ENCODE measurements at places on chromosomes 12 and 14.

- DNase-seq, result no peak
Measured at GRCh38 chr12:122842505-122843405, 7.5 kb downstream of the HIP1R start.

GRCh38 chr12:120225852-120226640 lies 25.1 kb upstream of the RPLP0 start:
- no peak for DNase-seq

GRCh38 chr12:30955214-30955613 lies 28.7 kb downstream of the TSPAN11 start:
- DNase-seq, result no peak

- no peak for DNase-seq
Measured at GRCh38 chr14:80944861-80945617, 3.5 kb upstream of the CEP128 start.

DNA sequence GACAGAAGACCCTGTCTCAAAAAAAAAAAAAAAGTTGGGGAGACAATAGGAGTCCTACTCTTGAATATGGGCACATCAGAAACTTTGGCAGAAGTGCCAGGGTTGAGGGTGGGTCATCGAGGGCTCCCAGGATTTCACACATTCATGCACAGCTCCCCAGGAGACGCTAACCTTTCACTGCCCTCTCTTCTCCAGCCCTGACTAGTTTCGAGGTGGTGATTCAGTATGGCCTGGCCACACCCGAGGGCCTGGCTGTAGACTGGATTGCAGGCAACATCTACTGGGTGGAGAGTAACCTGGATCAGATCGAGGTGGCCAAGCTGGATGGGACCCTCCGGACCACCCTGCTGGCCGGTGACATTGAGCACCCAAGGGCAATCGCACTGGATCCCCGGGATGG lies 29.4 kb upstream of the LRP1-AS start:
- DNase-seq, result peak; percentile 54

DNA sequence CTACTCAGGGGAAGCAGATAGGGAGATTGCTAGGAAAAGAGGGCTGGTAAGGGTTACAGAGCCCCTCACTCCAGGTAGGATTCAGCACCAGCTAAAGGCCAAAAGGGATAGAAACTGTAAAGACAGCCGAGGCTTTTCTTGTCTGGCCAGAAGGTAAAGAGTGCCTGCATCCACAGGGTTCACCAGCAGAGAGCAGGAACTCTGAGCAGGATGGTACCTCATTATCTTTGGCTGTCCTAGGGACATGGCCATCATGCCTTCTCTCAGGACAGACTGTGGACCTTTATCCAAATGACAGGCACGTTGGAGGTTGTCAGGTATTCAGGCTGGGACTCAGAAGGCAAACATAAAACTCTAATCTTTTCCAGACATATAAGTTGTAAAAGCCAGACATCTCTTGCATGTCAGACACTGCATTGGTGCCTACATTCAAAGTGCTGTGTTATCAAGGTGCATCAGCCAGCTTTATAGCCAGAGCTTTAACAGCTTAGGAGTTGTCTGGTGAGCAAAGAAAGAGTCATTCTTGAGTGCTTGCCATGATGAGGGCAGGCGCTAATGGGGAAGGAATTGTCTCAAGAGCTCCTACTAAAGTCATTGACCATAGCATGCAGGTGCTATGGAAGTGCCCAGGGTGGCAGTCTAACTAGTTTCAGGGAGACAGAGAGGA lies 89.5 kb downstream of the PELI2 start:
- DNase-seq, result no peak

GRCh38 chr12:6450869-6451347 lies 934 bp upstream of the TAPBPL start:
- DNase-seq, result no peak

DNA sequence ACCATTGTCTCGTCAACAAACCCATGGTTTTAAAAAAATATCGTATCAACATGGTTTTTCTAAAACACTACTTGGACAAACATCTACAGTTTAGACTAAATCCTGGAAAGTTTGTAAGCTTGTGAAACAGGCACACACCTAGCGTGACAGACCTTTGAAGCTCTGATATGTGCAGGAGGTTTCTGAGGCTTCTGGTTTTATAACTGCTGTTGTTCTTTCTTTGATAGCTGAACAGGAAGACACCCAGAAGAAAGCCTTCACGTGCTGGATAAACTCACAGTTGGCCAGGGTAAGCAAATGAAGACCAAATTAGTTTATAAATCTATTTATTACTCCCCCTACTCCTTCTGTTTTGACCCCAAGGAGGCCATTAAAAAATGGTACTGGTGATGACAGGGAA lies 87.6 kb downstream of the SYNE2 start:
- DNase-seq, result no peak

- DNase-seq, result no peak
Measured at GRCh38 chr12:2277492-2278155, 224.8 kb downstream of the CACNA1C start.

- no peak for DNase-seq
Measured at GRCh38 chr12:122200541-122201175, 2.9 kb upstream of the B3GNT4 start.

- DNase-seq, result no peak
Measured at GRCh38 chr12:64918344-64918743, 93.9 kb downstream of the TBC1D30 start.

DNA sequence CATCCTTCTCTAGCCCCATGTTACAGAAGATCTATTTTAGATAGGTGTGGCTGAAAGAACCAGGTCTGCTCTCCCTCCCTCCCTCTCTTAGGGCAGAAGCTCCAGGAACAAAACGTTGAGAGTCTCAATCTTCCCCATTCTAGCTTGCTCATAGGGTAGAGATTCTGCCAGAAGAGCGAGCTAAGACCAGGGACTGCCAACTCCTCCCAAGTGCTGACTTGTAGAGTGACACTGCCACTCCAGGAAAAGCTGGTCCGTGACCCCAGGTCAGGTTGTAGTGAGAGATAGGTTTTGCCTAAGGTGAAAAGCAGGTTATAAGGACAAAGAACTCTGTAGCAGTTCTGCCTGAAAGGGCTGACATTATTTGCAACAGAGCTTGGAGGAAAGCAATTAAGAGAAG lies 73.4 kb downstream of the INSM2 start:
- no peak for DNase-seq

- no peak for DNase-seq
Measured at GRCh38 chr12:100268835-100269564, 2.0 kb downstream of the SCYL2 start.

- DNase-seq, result no peak
Measured at GRCh38 chr12:106130474-106131113, 8.2 kb downstream of the NUAK1 start.

- no peak for DNase-seq
Measured at GRCh38 chr12:44433659-44434058, 442.5 kb downstream of the NELL2 start.

DNA sequence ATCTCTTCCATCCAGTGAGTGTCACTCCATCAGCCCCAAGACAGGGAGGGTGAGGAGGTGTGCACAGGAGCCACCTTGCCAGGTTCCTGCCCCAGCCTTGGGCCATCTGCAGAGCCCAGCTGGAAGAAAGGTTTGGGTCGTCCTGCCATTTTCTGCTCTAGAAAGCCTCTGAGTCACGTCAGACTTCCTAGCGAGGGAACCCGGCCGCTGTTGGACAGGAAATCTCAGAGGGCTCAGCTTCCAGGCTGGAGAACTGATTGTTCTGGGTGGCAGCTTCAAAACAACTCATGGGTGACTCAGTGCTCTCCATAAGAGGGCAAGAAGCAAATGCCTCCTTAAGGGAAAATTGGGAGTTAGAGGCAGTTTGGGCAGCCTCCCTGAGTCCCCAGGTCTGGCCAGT lies 16.6 kb downstream of the HIP1R start:
- DNase-seq, result peak; percentile 71

Measured in stromal cell of bone marrow (primary cell).